ENCODE measurements at places on chromosomes 2 and 18.

DNA sequence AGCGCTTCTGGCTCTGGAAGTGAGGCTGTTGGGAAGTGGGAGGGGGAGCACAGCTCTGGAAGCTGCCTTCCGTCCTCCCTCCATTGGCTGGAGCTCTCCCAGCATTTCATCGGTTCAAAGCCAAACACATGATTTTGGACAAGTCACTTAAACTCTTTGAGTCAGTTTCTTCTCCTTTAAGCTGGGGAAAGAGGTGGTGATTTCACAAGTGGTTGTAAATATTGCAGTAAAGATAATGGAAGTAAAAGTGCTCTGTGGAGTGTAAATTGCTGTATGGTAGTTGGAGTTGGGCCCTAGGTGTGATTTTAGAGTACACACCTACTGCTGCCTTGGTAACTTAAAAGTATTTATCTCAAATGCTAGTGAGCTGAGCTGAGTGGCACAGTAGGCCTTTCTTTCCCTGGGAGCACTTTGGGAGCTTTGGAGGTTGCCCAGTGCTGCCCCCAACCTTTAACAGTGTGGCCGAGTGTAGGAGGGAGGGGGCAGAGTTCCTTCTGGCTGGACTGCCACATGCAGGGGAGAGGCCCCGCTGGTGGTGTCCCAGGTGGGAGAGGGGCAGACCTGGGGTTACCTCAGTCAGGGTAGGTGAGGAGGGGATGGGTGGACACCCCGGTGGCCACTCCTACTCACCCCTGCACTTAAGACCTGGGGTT is 54.7 kb downstream of the ASAP2 start:
- no peak for DNase-seq

DNA sequence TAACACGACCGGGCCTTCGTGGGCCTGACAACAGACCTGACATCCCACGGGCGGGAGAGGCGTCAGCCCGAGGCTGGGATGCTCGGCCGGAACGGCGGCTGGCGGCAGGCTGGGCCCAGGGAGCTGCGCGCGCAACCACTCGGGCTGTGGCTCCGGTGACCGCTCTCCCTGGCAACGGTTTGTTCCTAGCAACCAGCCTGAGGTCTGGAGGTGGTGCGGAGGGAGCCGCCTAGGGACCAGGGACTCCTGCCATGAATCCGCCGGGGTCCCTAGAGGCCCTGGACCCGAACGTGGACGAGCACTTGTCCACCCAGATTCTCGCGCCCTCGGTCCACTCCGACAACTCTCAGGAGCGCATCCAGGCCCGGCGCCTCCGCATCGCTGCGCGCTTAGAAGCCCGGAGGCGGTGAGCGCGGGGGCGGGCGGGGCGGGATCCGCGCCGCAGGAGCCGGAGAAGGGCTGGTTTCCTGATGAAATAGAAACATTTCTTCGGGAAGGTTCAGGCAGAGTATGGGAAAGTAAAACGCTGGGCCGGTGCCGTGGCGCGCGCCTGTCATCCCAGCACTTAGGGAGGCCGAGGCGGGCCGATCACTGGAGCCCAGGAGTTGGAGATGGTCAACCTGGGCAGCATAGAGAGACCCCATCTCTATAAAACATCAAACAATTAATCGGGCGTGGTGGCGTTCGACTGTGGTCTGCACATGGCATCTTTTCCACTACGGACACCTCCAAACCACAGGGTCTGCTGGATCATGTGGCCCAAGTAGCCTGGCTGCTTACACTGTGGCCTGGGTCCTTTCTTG is at the start of gene DRC1:
TSS of gene DRC1 (plus strand) at position 182 of the 803 bp plus-strand sequence. CDS start at position 252, 70 bp downstream.
- DNase-seq, result peak; percentile 71

GRCh38 chr2:66461664-66462500 is 27.0 kb downstream of the MEIS1 start:
- DNase-seq, result no peak

GRCh38 chr2:161552015-161552414 is 72.2 kb upstream of the SLC4A10 start:
- no peak for DNase-seq

DNA sequence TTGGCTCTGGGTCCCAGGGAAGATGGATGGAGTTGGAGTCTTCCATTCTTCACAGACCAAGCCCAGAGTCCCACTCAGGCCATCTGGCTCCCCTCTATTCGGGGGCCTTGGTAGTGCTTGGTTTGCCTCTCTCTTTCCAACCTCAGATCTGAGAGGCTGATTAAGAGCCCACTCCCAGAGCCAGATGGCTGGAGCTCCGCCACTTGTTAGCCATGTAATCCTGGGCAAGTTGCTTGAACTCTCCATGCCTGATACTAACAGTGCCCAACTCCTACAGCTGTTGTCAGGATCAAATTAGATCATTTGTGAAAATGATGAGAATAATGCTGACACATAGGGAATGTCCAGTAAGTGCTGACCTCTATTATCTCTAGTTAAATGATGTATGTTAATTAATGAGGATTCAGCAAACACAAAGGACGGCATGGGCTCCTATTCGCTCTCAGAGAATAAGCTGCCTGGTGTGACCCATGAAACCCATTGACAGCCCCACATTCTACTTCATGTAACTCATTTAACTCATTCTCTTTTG is 46.6 kb upstream of the SLC14A1 start:
- no peak for DNase-seq

DNA sequence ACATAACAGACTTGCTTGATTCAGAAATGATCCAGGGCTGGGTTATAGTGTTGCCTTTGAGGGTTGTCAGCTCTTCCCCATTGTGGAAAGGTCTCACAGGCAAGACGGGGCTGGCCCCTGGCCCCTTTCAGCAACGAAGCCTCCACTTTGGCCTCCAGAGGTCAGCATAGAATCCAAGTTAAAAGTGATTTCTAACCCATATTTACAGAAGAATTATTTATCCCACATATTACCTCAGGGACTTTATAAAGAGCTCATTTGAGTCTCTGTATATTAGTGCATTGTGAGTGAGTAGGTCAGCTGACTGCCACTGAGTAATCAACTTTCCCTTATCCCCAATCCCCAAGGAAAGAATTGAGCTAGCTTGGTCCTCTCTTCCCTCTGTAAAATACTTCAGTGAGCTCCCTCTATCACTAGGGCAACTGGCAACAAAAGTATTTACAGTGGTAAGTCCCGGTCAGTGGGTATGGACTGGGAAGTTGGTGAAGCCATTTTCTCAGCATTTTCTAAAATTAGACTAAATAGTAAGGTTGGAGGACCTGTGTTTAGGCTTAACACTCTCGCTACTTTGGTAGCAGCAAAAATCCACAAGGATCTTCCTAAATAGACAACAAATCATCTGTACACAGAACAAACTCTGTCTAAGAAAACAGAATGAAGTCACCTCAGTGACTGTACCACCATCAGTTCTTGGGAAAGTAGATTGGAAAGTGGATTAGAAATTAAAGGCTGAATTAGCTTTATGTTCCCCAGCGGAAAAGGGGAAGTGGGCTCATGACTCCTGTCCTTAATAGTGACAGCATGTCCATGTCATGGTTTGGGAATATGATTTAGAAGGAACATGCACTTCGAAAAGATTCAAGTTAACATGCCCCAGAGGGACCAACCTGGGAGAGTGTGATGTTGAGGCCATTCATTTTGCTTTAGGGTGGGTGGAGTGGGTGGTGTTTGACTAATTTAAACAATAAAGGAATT is 171.0 kb upstream of the SIX3 start:
- DNase-seq, result no peak

- no peak for DNase-seq
Observed at GRCh38 chr2:142495141-142495540, 364.3 kb upstream of the LRP1B start.

DNA sequence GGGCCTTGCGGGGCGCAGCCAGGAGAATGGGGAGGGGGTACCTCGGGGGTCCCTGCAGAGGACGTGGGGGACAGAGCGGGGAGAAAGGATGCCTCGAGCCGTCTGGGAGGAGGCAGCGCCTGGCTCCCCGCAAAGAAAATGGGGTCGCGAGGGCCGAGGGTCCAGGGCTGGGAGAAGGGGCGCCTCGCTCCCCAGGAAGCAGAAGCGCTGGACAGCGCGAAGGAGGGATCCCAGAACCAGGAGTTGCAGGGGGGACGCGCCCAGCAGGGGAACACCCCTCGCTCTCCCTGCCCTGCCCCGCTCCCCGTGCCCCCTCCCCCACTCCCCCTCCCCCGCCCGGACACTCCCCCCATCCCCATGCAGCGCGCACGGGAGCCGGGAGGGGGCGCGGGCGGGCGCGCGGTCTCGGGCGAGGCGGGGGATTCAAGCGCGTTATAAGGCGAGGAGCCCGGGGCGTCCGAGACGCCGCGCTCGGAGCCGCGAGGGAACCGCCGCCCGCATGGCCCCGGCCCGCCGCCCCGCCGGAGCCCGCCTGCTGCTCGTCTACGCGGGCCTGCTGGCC is at the start of gene ERFE:
TSS of gene ERFE (plus strand) at position 462 of the 562 bp plus-strand sequence. CDS start at position 500, 38 bp downstream.
- DNase-seq, result no peak

- DNase-seq, result peak; percentile 61
Observed at GRCh38 chr18:24397131-24397693, 412 bp downstream of the OSBPL1A start.

DNA sequence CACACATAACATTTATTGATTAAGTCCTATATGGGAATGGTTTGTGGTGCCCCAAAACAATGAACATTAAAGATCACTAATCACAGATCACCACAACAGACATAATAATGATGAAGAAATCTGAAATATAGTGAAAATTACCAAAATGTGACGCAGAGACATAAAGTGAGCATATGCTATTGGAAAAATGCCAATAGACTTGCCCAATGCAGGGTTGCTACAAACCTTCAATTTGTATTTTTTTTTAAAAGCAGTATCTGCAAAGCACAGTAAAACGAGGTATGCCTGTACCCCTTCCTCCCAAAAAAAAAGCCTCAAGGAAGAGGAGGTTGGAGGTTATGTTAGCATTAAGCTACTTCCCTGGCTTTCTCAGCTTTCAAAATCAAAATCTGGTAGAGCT is 131.1 kb downstream of the RBMS1 start:
- DNase-seq, result no peak

DNA sequence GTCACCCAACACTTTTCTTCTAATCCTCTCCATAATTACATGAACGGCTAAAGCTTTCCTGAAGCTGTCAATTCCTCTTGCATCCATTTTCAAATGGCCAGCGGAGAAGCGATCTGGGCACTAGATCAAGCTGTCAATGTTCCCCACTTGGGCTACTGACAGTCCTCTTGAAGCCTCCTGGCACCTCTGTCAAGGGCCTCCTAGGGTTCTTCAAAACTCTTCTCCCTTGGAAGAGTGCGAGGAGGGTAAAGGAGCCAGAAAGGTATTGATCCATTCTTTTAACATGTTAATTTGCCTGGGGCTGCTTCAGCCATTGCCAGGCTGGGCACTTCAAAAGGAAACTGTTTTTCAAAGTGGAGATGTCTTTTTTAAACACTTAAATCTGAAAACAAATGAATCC is 19.8 kb downstream of the EPHA4 start:
- DNase-seq, result no peak

- DNase-seq, result no peak
Observed at GRCh38 chr2:169315357-169315756, 47.0 kb downstream of the LRP2 start.

GRCh38 chr18:8337211-8337610 is 272.0 kb upstream of the RAB12 start:
- no peak for DNase-seq

DNA sequence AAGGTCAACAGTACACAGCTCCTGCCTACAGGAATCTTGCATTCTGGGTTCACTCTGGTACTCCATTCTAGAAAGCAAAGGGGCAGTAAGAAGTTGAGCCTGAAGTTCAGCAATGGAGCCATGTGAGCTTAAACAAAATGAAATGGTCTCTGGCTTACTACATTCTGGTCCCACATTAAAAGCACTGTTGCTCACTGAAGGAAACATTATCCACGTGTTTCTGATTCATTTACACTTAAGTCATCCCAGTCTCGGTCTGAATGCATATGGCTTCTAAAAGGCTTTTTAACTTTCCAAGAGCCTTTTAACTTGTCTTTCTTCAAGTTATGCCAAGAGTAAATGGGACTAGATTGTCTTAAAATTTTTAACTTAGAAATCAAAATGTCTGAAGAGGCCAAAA is 177.8 kb downstream of the LNPK start:
- no peak for DNase-seq

GRCh38 chr2:5618271-5618670 is 73.9 kb upstream of the SOX11 start:
- DNase-seq, result no peak

DNA sequence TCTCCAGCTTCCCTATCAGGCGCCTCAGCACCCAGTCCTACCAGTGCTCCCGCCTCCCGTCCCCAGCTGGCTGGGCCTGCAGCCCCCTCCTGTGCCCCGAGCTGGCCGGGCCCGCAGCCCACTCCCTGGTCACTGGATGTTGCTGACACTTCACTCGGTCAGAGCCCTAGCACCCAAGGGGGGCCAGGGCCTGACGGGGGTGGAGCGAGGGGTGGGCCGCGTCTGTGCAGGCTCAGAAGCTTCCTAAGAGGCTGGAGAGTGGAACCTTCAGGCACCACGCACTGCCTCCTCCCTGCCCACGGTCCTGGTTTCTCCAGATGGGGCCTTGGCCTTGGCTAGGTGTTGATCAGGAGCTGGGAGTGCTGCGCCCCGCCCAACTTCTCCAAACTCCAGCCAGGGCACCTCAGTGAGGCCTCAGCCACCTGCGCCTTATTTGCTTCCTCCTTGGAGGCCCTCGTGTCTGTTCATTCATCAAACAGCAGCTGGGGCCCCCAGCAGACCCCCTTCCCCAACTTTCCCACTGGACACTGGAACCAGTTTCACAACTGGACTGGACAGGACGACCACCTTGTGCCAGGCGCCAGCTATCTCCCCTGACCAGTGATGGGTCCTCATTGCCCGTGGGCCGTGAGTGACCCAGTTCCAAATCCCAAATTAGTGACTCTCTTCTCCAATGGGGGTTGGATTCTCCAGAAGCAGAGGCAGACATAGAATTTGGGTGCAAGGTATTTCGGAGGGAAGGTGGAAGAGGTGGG is 16.7 kb downstream of the CAPN10 start:
- no peak for DNase-seq

- DNase-seq, result no peak
Observed at GRCh38 chr2:57962861-57963260, 83.7 kb upstream of the VRK2 start.

- peak; percentile 68 for DNase-seq
Observed at GRCh38 chr2:201182650-201183364, at the start of gene CASP10. Gene CASP10, plus strand, starts transcription at chr2:201183141. Its CDS starts 2,637 bp downstream, at chr2:201185778.

DNA sequence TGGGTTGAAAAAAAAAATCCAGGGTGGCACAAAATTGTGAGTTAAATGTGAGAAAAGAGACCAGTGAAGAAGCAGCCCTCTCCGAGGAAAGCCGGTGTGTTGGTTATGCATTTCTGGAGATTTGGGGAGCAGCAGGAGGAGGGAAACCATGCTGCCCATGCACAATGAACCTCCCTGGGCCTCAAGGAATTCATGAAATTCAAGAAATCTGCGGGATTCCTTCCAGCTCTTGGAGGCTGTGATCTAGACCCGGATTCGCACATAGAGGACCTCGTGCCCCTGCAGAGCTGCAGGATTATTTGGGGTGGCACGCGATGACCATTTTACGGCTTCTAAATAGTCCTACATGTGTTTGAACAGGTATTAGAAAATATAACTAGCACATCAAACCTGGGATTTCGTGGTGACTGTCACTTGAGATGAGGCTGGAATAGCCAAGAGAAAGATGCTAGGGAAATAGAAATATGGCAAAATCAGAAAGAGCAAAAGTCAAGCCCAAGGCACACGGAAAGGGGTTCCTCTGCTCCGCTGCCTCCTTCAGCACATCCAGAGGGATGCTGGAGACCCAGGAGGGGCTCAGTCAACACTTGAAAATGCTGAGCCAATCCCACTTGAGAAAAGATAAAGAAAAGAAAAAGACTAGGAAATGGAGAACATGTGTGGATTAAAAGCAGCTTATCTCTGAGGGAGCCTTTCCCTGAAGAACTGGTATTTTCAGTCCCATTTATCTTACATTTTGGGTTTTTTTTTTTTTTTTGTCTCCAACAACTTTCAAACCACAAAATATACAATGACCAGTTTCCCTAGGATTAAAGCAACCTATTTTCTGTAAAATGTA is 22.0 kb downstream of the KCTD1 start:
- no peak for DNase-seq

GRCh38 chr18:3489462-3489861 is 39.5 kb downstream of the TGIF1 start:
- no peak for DNase-seq
